ENCODE measurements at places on chromosomes 3 and 15.

DNA sequence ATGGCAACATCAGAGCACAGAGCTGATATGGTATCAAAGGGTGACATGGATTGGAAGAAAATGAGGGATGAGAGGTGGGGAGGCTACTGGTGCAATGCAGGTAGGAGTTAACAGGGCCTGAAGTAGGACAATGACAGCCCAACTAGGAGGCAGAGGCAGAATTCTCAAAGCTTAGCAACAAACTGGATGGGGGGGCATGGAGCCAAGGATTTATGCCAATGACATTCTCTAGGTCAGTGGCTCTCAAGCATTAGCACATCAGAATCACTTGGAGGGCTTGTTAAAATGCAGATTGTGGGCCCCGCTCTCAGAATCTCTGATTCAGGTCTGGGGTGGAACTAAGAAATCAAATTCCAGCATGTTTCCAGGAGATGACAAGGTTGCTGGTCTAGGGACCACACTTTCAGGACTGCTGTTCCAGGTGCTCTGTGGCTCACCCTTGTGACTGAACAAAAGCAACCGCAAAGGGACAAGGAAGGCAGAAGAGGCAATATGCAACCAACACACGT is 98.0 kb upstream of the TNIK start:
- DNase-seq: no peak

DNA sequence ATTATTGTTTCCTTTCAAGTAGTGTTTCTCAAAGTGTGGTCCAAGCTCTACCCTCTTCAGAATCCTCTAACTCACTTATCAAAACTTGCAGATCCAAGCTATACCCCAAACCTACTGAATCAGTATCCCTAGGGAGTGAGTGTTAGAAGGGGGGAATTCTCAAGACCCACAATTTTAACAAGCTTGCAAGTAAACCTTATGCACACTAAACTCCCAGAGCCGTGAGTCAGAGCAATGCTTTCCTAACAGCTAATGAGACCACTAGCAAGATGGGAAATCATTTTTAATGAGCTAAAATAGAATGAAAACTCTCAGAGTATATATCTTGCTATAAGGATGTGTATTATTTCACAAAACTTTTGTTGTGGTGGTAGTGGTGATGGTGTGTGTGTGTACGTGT is 41.1 kb upstream of the SRGAP3 start:
- no peak for DNase-seq

- DNase-seq: no peak
Observed at GRCh38 chr15:64249883-64250575, 87.2 kb upstream of the PPIB start.

DNA sequence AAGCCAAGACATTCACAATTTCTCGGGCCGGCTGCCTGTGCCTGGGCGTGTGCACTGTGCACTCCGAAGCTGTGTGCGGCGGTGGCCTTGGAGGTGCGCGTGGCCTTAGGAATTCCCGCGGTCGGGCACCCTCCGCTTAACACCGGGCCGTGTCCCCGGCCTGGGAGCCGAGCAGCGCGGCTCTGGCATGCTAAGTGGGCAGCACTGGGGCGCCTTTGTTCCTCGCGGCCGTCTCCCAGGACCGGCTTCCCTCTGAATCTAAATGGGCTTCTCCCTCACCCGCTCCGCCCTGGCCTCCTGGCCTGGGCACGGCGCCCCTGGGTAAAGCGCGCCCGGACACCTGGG is 498 bp upstream of the ARNT2 start:
- no peak for DNase-seq

- no peak for DNase-seq
Observed at GRCh38 chr3:152317956-152318355, 49.2 kb downstream of the MBNL1 start.

- no peak for DNase-seq
Observed at GRCh38 chr3:70805061-70805889, 492.8 kb upstream of the MDFIC2 start.
